ENCODE measurements at places on chromosomes 4 and X.

DNA sequence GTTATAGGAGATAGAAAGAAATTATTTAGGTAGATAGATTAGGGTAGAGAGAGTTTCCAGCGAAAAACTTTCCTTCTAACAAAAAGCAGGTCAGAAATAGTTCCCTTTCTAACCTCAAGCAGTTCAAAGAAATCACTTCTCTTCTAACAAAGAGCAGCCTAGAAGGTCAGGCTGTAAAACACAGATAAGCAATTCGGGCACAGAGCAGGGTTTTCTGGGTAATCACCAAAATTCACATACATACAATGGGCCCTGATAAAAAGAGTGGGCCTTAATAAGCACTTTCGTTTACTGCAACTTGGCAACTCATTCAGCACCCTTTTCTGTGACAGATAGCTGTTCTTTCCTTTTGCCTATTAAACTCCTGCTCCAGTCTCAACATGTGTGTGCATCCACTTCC, 13.4 kb upstream of the NAF1 start:
- DNase-seq = no peak

DNA sequence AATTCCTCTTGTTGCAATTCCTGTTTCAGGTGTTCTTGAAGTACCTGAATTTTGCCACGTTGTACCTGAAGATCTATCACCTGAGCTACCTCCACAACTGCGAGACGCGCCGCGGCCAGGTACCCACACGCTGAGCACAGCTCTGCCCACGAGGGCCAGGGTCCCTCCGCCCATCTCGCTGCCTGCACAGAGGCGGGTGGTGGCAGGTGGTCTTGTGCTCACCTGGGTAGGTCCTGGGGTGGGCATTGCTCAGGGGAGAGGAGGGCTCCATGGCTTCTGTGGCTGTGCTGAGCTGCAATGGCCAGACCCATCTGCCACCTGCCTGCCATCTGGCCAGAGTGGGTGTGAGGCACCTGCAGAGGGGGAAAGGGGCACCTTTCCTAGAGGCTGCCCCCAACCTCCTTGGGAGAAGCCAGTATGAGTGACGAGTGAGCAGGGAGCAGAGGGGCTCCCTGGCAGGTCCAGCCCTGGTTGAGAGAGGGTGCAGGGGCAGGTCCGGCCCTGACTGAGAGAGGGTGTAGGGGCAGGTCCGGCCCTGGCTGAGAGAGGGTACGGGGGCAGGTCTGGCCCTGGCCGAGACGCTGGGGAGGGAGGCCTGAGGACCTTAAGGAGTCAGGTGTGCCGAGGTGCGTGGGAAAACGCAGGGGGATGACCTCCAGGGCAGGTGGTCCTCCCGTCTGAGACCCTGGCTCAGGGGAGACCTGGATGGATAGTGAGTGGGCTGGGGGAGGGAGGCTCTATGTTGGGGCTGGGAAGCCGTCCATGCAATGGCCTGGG, 10.7 kb downstream of the PDE6B start:
- no peak for DNase-seq

GRCh38 chr4:159582685-159583084, 479.8 kb downstream of the RAPGEF2 start:
- no peak for DNase-seq

- peak; percentile 83 for DNase-seq
Observed at GRCh38 chr4:83219344-83220331, 65.0 kb downstream of the COQ2 start.

DNA sequence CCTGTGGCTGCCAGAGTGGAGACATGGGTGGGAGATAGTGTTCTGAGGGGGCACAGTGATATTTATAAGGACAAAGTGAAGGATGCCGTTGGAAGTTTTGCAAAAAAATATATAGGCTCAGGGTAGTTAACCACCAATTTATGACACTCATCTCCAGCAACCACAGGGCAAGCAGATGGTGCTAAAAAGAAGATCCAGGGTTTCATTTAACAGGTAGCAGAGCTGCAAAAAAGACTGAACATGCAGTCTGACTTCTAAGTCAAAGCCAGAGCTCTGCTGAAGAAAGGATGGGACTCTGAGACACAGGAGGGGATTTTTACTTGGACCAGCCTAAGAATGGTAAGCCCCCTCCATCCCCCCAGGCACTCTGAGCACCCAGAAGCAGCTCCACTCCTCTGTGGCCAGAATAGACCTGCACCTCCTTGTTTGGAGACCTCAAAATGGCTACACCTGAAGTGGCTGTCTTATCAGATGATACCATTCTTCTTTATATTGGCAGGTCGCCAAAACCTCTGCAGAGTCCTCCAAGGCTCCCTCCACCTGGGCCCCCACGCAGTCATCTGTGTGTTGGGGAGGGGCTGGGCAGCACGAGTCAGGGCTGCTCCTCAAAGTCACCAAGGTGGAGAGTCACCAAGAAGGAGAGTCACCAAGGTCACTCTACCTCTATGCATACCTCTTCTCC, 161.4 kb upstream of the FAM9B start:
- no peak for DNase-seq

GRCh38 chrX:110145854-110146253, 142.9 kb downstream of the TMEM164 start:
- peak; percentile 30 for DNase-seq

DNA sequence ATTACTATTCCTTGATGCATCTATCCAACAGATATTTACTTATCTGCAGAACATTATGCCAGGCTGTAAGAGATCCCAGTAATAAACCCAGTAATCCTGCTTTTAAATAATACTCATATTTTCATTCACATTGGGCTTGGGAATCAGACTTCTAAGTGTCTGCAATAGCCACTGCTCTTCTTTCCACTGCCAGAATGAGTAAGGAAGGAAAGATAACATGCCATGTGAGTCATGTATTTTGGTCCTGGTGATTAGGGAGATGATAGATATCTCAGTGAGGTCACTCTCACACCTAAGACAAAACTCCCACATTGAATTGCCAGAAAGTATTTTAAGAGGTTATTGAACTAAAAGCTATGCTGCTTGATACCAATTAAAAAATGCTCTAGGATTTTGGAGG, 13.9 kb upstream of the HEPH start:
- no peak for DNase-seq
